ENCODE measurements at places on chromosomes 12 and 14.

DNA sequence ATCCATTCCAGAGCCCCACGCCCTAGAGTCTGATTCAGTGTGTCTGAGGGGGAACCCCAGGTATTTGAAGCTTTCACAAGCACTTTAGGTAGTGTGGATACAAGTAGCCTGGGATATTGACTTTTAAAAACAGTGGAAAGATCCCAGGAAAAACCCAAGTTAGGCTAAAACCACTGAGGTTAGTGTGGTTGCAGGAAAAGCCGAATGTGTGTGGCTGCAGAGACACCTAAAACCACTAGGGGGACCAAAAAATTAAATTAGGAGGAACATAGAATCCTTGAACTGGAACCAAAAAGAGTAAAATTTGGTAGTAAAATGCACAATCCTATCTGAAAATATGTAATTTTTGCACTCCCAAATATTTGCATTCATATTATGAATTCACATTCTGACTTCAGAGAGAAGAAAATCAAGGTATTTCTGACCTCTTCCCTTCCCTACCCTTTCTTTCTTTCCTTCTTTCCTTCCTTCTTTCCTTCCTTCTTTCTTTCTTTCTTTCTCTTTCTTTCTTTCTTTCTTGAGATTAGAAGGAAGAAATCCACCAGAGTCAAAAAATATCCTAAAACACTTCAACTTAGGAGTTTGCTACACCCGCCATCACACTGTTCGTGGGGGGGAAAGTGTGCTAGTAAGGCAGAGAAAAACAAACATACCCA lies 37.8 kb downstream of the SLCO1A2 start:
- no peak for DNase-seq

DNA sequence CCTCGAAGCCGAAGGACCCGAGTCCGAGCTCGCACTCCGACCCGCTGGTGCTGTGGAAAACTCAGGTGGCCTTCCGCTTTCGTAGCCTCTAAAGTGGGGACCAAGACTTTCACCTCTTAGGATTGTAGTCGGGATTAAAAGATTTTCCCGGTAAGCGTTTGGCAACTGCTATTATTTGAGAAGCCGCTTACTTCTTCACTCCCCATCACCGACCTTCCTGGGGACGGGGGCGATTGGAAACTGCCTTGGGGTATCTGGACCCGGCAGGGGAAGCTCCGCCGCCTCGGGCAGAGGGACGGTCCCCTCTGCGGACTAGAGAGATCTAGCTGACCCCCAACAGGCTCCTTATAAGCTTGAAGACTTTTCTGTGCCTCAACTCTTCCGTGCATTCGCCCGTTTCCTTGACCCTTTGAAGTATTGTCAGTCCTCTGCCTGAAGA lies 659 bp downstream of the TRAFD1 start:
- DNase-seq, result no peak

GRCh38 chr14:57388067-57388466 lies 2.3 kb upstream of the NAA30 start:
- DNase-seq, result no peak

- DNase-seq, result no peak
These were observed 20.4 kb upstream of the LIN7A start for GRCh38 chr12:80958162-80958561.

DNA sequence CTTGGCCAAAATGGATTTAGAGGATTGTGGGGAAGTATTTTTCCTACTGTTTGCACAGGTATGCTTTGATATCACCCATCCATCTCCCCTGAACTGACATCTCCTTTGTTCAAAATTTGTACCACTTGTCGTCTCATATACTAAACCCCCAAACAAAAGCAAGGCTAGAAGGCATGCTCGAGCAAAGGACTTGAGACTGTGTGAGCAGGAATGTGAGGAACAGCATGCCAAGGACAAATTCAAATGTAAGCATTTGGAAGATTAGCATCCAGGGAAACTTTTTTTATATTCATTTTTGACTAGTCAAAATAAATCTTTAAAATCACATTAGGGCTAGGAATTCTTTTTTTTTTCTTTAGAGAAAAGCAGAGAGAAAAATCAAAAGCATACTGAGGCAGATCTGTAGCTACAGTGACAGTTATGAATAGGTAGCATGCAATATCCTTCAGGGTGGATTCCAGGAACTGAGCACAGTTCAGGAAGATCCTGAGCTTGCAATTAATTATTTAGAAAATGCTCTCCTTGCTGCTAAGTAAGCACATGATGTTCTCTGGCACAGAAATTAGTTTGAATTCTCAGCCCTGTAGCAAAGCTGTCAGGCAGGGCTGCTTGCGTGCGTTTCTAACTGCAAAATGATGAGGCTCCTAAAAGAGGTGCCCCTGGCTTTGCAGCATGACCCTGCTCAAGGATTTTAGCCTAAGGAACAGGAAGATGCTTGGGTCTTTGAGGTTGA lies 327.7 kb downstream of the LRIG3 start:
- DNase-seq, result no peak

- no peak for DNase-seq
These were observed 11.6 kb downstream of the CKB start for GRCh38 chr14:103510724-103511693.

DNA sequence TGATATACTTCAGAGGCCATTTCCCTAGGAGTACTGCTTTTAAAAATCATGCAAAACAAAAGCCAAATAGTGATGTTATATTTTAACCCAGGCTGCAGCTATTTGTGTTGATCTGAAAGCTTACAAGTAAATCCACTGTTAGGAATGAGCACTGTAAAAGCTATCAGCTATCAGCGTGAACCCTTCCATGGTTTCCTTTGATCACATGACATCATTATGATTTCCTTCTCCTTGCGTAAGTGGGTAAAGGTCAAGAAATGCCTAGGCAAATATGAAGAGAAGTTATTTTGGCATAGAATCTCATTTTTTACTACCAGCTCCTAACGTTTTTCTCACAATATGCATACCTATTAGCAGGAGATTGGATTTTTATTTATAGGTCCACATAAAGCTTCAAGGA lies 48.6 kb upstream of the CATSPERB start:
- no peak for DNase-seq

GRCh38 chr12:113239288-113239771 lies 18.1 kb downstream of the TPCN1 start:
- no peak for DNase-seq

DNA sequence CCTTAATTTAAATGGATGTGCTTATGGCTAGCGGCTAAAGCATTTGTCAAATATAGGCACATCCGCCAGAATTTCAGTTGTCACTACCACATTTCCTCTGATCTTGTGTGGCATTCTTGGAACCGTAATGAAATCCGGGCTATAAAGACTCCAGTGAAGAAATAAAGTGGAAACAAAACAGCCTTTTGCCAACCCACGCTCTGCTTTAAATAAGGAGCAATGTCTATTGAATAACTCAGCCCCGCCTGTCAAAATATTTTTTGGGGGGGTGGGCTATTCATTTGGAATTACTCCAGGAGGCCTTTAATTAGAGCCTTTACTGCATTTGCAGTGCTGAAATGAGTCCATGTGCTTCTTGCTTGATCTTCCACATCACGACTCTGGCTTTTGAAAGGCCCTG lies 179.6 kb upstream of the RPH3A start:
- no peak for DNase-seq

GRCh38 chr14:81303258-81303935 lies 82.6 kb upstream of the GTF2A1 start:
- DNase-seq, result peak; percentile 63

- no peak for DNase-seq
These were observed 42.0 kb upstream of the A2ML1 start for GRCh38 chr12:8780389-8780788.

- DNase-seq, result no peak
These were observed 197.5 kb upstream of the TMEM132C start for GRCh38 chr12:128069359-128069997.

DNA sequence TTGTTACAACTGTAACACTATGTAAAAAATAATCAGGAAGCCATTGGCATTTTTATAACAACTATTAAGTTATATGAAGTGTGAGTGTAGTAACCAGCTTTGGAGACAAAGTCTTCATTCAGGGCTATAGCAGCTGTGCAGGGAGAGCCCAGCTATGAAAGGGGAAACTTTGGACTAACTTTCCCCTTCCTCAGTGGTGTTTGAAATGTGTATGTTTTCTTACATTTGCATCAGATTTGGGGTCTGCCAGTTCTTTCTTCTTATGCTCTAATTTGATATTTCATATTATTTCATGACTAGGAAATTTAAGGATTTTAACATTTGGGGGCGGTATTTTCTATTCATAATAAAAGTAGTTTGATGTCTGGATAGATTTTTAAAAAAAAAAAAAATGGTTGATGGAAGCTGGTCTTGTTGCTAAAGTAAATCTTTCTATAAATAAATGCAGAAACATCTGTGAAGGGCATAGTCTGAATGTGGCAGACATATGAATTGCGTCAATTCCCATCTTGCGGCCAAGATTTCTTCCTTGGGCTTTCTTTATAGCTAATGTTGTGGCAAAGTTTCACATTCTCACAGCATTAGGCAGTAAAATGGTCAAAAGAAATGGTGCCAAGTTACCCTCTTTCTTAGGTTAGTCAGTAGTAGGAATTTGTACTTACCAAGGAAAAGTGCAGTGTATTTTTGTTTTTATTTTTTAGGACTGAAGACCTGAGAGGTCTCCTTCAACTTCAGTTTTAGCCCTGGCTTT lies 35.6 kb downstream of the RASSF8 start:
- no peak for DNase-seq

GRCh38 chr12:121611306-121611705 lies 15.0 kb upstream of the ORAI1 start:
- DNase-seq, result no peak

DNA sequence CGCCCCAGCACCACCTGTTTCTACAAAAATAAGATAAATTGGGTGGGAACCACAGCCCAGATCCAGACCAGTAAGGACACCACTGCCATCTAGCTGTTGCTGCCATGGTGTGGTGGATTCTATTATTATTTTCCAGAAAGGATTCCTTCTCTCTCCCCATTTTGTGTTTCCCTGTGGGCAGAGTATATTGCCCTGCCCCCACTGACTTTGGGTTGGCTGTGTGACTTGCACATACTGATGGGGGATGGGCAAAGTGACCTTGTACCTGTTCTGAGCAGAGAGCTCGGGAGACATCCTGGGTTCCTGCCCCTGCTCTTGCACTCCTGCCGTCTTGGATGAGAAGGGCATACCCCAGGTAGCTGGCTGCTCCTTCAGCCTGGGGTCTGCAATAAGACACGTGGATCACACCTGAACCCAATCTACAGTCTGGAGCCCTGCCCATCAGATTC lies 24.3 kb downstream of the MOAP1 start:
- DNase-seq, result no peak

DNA sequence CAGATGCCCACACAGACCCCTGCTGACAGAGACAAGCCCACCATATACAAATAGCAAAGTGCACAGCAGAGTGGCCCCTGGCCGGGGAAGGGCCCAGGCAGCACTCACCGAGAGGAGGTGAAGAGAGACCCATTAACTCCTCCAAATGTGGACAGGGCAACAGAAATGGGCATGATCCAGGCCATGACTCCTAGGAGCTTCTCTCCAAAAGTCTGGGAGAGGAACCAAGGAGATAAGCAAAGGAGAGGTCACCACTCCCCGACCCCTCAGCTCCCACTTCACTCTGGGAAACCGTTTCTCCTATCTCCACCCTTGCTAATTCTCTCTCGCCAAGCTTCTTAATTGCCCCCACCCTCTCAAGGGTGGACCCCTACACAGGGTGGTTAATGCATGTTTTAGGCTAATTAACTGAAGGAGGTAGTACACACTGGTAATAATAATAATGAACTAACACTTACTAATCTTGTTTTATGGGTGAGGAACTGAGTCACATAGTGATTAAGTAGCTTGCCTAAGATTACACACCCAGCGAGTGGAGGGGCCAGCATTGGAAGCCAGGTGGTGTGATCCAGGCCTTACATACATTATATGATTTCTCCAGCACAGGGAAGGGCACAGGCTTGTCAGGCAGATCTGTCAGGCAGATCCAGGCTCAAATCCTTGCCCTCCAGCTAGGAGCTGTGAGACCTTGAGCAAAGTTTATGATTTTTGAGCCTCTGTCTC lies 18.9 kb upstream of the CEBPE start:
- DNase-seq, result no peak

DNA sequence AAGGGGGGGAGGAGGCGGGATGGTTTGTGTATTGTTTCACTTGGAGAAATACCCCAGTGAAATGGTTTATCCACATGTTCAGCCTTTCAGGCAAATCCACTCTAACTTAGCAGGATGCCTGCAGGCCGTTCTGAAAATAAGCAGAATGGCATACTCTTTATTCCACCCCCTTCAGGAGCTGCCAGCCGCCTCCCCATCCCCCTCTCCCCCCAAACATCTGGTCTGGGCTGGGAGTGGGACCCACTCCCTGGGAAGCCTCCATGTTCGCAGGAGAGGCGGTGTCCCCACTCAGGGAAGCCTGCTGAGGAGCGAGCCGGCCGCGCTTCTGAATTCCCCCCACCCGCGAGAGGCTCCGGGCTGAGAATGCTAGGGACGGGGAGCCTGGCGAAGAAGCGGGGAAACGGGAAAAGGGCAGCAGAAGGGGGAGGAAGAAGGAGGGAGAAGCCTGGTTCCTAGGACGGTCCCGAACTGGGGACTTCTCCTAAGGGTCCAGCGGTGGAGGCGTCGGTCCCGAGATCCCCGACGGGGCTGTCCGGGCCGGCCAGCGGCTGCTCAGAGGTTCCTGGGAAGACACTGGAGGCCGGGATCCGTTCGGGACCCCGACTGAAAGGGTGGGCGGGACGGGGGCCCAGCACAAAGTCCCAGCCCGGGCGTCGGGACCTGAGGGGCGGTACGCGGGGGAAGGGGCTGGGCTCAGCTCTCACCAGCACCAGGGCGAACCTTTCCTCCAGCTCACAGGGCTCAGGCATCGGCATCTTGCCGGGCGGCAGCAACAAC lies 666 bp downstream of the FMNL3 start:
- peak; percentile 66 for DNase-seq

DNA sequence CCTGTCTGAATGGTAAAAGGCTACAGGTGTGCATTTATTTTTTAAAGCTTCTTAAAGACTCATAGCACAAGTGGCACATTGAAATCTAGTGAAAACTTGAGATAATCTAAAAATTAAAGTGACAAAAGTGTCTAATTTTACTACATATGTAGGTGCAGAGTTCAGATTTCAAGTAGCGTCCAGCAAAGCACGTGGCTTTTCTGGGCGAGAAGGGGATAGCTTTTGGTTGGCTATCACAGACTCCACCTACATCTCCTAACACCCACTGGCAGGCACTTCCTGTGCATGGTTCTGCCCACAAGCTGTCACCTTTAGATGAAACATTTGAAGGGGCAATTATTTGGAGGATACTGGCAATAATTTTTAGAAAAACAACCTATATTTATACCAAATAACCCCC lies 1.9 kb upstream of the PITPNM2 start:
- DNase-seq, result no peak

- DNase-seq, result no peak
These were observed 331.4 kb downstream of the MED13L start for GRCh38 chr12:115946092-115946491.

GRCh38 chr12:123091230-123092150 lies 59.4 kb downstream of the PITPNM2 start:
- no peak for DNase-seq

DNA sequence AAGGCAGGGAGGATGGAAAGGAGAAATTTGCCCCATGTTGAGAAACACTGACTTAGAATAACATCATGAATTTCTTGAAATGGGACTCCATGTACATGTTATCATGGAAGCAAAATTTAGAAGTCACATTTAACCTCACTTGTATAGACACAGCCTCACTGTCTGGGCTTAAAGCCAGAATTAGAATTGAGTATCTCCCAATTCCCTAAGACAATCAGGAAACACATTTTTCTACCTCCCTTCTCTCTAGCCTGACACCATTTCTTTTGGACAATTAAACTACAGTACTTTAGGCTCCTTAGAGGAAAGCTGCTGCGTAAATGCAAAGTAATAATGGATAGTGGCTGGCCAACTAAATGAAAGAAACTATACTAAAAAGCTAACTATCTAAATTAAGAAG lies 795.5 kb downstream of the C12orf50 start:
- no peak for DNase-seq

GRCh38 chr12:25197608-25198007 lies 2.6 kb downstream of the ETFRF1 start:
- DNase-seq, result no peak

Data from stimulated activated effector memory CD8-positive, alpha-beta T cell treated with anti-CD3 and anti-CD28 coated beads, Interleukin-12 subunit alpha, Interleukin-12 subunit beta, amount 100 ng/mL, for 72 hours (primary cell).